ENCODE measurements at places on chromosomes 1 and 21.

DNA sequence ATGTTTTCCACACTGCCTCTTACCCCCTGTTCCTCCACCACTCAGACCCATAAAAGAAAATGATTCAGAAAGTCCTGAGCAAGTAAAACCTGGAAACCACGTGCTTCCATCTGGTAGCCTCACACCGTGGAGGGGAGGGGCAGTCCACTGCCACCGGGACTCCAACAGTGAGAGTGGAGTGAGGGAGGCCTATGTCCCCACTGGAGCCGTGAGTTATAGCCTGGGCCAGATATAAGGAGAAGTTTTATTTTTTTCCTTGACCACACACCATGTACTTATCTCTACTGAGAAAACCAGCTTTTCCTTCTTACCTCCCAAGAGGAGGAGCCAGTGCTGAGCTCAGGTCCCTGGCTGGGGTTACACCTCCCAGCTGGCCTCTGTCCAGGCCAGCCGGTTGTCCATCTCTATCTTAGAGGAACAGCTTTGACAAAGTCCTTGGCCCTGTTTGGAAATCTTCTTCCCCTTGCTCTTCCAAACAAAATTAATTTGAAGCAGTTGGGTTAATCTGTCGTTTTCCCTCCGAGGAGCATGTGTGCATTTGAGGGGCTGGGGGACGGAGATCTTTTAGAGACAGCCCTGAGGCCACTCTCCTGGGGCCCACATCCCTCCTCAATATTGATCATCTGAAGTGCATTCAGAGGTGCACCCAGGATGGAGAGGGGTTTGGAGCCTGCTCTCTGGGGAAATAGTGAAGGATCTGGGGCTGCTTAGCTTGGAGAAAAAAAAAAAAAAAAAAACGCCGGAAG is 49.1 kb upstream of the SERBP1 start:
- DNase-seq, result no peak

DNA sequence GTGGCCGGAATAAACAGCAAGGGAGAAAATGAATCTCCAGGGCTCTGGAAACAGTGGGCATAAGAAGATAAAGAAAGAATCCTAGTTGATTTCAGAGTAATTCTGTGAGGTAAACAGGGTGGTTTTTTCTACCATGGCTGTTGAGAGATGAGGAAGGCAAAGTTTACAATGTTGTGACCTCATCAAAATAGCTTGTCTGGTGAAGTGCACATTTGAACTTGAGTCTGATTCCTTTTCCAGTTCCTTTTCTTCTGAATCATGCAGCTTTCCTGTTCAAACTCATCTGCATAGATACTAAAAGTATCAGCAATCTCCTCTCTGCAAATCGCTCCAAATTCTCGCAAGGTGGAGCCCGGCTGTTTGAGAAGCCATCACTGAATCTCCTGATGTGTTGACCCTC is 161.7 kb downstream of the PLPP3 start:
- DNase-seq, result no peak

- DNase-seq, result no peak
These were observed 14.3 kb upstream of the SLC5A9 start for GRCh38 chr1:48208251-48208650.

DNA sequence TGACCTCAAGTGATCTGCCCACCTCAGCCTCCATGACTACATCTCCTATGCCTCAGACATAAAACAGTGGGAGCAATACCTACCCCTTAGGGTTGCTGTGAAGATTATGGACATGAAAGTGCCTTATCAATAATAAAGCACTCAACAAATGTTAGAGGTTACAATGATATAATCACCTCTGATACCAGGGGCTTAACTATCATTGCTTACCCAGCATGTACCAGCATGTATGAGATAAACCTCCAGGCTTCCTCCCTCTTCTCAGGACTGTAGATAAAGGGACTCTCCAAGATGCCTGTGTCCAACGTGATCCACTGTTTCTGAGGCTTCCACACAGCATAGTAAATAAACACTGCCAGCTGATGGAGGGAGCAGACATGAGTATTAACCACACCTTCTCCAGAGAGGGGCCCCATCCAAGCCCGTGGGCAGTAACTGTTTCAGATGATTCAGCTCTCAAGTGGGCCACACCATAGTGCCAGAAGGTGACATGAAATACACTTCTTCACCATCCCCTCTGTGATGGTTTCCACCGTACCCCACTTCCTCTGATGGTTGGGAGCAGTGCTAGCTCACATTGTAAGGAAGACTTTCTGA is 26.2 kb downstream of the RHBDL2 start:
- no peak for DNase-seq

DNA sequence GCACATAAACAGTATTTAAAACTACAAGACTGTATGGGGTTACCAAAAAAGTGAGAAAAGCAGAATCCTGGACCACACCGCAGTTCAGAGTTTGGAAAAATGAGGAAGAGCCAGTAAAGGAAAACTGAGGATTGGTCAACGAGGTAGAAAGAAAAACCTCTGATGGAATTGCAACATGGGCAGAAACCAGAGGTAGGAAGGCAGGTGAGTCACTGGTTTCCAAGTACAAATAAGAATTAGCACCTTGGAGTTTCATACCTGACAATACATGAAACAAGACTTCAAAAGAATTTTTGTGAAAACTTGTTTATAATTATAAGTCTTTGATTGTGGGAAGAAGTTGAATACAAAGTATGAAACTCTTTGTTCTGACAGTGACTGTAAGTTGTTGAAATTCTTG is 533.7 kb upstream of the DAB1 start:
- DNase-seq, result no peak

- DNase-seq, result no peak
These were observed 4.7 kb downstream of the CCDC190 start for GRCh38 chr1:162856260-162856659.

DNA sequence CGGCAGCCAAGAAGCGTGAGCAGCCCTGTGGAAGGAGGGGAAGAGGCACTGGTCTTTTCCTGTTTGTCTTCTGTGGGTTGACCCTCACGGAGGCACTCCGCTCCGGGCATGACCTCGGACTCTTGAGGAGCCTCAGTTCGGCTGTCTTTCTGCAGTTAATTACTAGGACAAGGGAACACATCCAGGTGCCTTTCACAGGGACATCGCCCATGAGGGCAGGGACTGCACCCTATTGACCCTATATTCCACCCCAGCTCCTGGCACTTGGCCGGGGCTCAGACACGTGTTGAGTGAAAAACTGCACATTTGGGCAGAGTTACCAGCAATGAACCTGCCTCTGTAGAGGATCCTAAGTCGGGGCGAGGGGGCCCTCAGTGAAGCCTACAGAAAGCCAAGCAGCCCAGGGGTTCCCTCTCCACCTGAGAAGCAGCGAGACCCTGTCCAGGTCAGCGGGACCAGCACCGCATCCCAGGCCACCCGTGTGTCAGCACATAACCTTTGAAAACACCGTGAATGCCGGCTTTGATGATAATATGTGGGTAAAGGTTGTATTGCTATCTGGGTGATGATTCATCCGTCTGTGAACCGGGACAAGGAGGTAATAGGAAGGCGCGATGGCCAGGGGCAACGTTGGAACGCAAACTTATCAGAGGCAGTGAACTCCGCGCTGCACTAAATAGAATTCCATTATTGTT is 161.4 kb upstream of the ARHGEF16 start:
- DNase-seq, result no peak

DNA sequence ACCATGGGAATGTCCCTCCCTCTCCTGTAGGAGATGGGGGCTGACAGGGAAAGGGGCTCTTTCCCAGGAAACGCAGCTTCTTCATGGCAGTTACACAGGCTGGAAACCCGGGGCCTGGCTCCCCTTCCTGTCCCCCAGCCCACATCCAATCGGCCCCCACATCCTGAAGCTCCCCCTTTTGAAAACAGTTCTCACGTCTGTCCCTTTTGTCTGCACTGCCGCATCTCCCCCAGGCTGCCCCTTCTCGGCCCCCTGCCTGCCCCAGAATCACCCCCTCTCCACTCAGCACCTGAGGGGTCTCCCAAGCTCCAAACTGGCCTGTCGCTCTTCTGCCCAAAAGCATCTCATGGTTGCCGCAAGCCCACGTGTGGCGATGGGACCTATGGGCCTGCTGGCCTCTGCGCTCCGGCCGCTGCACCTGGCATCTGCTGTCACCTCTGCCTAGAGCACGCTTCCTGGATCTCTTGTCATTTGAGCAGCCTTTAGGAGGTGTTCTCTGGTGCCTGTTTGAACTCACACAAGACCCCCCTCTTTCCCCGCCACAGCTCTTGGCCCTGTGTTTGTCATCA is 867 bp downstream of the SLC1A7 start:
- DNase-seq, result no peak

GRCh38 chr1:11207898-11208611 is 18.9 kb downstream of the ANGPTL7 start:
- no peak for DNase-seq

GRCh38 chr1:212129781-212130180 is 94.2 kb downstream of the DTL start:
- DNase-seq, result no peak

GRCh38 chr1:15719381-15720120 is 16.5 kb upstream of the SLC25A34 start:
- DNase-seq, result no peak

DNA sequence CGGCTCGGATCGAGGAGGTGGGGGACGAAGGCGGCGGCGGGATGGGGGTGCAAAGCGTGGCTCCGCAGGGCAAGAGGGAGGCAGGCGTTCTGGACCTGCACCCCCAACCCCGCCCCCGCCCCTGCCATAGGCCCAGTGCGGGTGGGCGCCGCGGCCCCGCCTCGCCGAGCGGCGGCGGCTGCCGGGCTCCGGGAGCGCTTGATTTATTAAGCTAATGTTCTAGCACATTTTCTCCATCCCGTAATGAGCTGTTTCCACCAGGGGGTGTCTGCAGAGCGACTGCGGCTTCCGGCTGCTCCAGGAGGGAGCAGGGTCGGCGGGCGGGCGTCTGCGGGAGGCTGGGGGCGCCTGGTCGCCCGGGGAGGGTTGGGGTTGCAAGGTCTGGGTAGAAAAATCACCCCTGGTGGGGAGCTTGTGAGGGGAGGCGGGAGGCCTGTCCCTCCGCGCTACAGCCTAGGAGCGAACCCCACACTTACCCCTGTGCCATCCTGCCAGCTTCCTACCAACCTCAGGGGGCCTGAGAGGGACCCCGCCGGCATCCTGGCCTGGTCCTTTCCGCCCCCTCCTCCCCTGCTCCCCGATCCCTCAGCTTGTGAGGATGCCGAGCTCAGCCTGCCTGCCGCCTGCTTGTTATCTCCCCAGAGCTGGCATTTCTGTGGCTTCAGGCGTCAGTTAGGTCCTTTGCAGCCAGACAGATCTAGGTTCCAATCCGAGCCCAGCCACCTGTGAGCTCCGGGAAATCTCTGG is 48.5 kb upstream of the ACOT11 start:
- DNase-seq, result peak; percentile 40

DNA sequence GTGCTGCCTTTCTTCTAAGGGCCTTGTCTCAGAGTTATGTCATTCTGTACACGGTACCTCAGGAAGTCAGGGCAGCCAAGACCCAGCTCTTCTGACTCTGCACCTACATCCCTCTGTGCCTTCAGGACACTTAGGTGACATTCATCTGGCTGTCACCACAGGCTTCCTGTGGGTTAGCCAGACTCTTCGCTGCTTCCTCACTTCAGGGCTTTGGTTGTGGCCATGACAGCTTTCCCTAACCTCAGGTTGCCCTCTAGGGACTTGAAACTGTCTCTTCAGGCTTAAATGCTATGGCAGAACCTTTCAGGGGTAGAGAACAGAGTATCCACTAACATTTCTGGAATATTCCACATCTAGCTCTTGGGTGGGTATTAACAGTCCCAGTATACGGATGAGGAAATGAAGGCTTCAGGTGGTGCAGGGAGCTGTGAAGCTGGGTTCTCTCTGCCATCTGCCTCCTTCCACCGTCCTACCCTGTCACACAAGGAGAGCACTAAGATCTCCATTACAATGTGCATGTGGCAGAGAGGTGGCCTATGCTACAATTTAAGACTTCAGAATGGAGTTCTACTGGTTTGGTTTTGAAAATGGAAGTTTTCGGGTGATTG is 9.9 kb downstream of the TSSK3 start:
- peak; percentile 77 for DNase-seq

GRCh38 chr21:37956772-37957171 is 40.5 kb upstream of the KCNJ6 start:
- no peak for DNase-seq

DNA sequence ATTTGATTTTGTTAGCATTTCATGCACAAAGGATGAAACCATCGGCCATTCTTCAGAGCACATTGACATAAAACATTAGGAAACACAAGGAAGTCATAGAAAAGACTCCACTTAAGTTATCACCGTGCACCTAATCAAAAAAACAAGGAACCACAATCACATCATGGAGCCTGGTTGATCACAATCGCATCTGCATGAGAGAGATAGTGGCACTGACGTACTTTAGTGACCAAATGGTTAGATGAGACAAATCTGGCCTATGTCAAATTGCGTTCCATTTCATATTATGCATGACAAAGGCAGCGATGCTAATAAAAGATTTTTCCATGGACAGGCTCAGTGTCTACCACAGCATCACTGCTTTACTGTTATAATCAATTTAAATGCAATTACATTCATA is 571.8 kb upstream of the ADGRL2 start:
- no peak for DNase-seq

DNA sequence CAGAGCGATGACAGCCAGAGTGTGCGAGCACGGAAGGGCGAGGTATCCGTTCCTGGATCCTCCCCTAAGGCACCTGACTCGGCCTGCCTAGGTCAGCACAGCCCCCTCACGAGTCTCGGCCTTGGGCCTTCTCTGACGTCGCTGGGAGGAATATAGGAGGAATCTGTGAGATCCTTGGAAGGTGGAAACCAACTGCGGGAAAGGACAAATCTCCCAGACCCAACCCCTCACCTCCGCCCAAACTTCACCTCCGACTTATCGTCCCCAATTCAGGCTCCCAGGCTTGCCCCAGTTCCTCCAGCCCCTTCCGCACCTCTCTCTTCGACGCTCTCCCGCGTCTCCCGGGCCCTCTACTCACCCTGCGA is 494 bp downstream of the APH1A start:
- DNase-seq, result peak; percentile 49

DNA sequence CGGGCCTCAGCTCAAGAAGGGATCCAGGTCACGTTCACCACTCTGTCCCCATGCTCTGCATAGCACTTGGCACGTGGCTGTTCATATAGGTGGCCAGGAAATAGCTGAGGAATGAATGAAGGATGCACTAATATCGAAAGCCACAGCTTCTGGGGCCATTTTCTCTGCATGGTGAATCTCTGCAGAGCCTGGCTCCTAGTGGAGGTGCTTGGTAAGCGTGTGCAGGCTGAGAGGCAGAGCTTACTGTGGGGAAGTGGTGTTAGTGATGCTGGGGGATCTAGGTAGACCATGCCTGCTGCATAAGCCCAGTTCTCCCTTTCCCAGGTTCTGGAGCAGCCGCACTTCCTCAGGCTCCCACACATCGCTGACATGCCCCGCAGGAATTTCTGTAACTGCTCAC is 8.3 kb downstream of the CSRP1 start:
- DNase-seq, result no peak

GRCh38 chr1:24846671-24847070 is 83.4 kb downstream of the RUNX3 start:
- DNase-seq, result no peak

GRCh38 chr1:30299393-30299792 is 424.0 kb downstream of the MATN1 start:
- no peak for DNase-seq

DNA sequence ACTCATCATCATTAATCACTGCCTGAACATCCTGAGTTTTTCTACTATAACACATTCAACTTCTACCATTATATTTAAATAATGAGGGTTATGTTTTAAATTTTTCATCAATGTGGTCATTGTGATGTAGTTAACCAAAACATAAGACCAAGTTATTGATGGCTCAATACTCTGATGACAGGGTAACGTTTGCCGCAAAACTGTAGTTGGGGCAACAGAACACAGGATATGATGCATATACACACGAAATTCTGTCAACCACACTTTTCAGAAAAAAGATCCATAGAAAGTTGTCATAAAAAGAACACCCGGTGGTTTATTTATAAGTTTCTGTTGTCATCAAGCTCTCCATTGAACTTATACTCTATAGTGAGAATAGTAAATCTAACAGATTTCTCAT is 121.7 kb upstream of the COL11A1 start:
- no peak for DNase-seq
